ENCODE measurements at places on chromosomes 4 and X.
A peak's percentile ranks its signal among the peaks of the same experiment; 100 is the strongest.

DNA sequence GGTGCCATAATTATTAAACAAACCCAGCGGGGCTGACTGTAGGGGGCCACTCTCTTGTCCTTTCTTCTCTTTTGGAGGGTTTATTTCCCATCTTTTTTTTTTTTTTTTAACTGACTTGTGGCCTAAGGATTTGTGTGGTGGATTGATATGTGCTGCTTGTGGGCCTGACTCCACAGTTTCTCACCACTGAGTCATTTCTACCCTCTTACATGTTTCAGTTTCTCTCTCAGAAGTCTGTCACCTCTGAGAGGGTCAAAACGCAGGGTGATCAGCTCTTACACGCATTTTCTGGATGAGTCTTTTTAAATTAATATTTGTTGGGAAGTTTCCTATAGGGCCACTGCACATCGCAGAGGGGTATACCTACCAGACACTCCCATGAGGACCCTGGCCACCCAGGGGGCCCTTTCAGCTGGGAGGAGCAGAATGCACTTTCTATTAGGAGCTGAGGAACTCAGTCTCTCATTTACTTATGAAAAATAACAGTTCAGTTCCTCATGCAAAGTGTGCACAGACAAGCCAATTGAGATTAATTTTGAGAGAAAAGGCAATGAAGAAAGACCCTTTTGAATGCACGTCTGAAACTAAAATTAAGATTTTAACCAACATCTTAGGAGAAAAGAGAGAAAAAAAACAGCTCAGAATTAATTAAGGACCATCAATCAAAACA is 407.9 kb downstream of the TECRL start:
- no peak for DNase-seq

GRCh38 chr4:92618968-92619367 is 315.2 kb downstream of the GRID2 start:
- DNase-seq = no peak

GRCh38 chr4:47567511-47567910 is 82.4 kb downstream of the ATP10D start:
- no peak for DNase-seq

GRCh38 chr4:183821076-183821853 is 83.8 kb upstream of the STOX2 start:
- no peak for DNase-seq

DNA sequence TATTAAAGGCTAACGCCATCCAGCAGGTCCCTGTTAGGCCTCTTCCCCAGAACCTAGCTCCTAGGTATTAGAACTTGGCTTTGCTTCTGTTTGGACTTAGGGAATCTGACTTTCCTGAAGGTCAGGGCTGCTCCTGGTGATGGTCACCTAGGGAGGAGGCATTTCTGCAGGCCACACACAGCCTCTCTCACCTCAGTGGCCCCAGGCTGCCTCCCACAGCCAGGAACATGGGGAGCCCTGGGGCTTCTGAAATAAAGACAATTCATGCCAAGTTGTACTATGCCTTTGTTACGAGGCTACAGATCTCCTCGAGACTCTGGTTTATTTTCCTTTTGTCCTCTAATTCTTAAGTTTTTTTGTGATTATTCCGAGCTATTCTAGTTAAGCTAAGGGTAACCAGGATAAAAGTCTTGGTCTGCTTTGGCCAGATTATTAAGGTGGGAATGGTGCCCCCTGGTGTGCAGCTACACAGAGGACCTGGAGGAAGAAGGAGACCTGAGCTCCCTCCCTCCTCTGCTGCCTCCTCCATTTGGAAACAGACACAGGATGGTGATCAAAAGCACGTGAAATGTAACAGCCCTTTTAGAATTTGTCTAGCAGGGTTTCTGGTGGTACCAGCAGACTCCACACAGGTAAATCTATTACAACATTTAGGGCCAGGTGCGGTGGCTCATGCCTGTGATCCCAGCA is 131.0 kb downstream of the DCLK2 start:
- peak; percentile 65 for DNase-seq

DNA sequence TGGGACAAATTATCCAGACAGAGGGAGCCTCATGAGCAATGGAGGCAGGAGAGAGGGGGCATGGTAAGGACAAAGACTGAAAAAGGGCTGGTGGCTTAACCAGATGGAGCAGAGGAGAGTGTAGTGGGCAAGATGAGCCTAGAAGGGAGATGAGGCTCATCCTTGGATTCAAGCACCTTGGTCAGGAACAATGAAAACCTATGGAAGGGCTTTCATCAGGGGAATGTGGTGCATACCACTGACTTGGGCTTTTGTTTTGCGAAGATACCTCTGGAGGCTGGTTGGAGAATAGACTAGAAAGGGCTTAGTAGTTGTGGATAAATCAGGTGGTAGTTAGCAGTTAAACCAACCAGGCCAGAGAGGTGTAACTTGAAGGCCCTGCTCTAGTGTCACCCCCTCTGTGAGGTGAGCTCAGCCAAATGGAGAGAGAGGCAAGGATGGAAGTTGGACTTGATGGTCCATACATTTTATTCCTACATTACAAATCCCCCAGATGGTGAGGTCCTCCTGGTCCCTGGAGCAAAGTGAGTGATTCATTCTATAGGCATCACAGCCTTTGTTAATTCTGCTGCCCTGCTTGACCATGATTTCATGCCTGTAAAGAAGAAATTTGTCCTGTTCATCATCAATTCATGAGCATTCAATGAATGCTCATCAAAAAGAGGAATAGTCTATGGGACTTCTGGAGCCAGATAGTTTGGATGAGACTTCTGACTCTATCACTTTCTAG is 264.8 kb upstream of the IGFBP7 start:
- DNase-seq = no peak

GRCh38 chr4:5980436-5981155 is 37.6 kb downstream of the C4orf50 start:
- no peak for DNase-seq

GRCh38 chrX:70139736-70140135 is 6.5 kb downstream of the IGBP1 start:
- DNase-seq = no peak

GRCh38 chr4:159455675-159456237 is 352.9 kb downstream of the RAPGEF2 start:
- peak; percentile 69 for DNase-seq

- no peak for DNase-seq
These were observed 354.5 kb upstream of the BOD1L1 start for GRCh38 chr4:13982010-13982409.

- DNase-seq = no peak
These were observed 91.9 kb downstream of the EGF start for GRCh38 chr4:110004556-110004955.

- DNase-seq = no peak
These were observed 870.2 kb downstream of the ADGRL3 start for GRCh38 chr4:62070291-62070852.

GRCh38 chr4:2402048-2402842 is 16.2 kb downstream of the ZFYVE28 start:
- no peak for DNase-seq

DNA sequence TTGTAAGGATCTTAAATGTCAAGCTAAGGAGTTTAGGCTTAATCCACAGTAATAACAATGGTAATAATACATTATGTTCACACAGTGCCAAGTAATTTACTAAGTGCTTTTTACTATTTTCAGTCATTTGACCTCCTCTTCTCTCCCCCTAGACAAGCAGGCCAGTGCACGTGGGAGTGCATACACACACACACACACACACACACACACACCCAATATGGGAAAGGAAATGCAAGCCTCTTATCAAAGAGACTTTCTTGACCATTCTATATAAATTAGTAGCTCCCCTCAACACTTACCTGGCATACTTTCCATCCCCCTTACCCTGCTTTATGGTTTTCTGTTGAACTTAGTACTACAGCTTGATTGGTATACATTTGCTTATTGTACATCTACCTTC is 3.8 kb upstream of the GPRIN3 start:
- no peak for DNase-seq

DNA sequence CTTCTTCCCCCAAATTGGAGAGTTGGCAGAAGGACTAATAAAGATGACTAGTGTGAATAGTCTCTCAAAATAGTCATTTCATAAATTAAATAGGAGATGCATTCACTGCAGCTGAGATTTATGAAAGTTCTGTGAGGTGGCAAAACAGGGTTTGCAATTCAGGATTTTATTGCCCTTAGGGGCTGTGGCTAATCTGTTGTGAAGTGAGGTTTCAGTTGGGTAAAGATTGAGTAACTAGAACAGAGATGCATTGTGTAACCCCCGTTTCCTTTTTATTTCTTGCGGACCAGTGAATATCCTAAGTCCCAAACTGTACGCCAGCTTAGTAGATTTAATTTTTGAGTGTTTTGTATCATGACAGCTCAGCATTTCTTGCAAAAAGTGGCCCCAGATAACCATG is 16.2 kb upstream of the SCRG1 start:
- no peak for DNase-seq

DNA sequence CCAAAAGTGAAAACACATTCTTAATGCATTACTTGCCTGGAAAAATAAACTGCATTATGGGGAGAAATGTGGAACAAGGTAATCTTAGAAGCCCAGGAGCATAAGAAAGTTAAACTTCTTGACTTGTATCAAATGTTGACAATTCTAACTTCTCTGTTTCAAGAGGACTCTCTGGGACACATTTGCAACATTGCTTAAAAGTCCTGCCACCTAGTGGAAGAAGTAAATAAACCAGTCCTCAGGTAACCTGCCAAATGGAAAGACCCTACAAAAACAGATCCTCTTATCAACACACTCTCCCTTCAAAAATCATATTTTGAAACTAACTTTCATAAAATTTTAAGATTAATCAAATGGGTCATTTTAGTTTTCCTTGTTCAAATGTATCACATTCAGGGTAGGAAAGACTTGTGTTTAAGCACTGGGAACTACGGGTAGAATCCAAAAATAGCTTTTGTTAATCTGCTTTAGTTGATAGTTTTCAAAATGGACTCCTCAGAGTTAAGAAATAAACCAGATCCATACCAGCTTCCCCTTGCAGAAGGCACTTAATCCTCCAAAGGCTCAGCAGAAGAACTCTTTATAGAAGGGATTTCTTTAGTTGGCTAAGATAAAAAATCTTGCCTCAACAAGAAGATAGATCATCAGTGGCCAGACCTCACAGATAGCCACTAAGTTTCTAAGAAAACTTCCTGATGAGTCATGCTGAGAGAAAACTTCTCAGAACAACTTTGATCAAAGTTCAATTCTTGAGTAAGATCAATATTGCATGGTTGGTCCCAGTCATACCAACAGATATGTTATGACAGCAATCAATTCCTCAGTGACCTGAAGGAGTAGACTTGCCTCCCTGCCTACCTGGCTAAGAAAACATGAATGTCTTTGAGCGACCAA is 141.7 kb downstream of the HHIP start:
- DNase-seq = peak; percentile 34

DNA sequence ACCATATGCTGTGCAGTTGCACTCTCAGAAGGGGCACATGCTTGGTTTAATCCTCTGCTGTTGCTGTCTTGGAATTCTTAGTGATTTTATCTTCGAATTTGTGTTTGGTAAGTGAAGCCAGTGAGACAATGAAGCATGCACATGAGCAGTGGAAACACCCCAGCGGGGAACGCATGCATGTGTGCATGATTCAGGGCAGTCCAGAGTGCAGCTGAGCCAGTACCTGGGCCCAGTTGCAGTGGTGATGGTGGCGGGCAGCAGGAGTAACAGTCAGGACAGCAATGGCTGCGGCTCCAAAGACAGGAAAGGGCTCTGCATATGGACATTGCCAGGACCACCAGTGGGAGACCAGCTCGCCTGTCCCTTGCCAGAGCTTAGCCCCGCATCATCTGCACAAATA is 14.3 kb upstream of the TMEM165 start:
- no peak for DNase-seq

GRCh38 chr4:20044502-20044911 is 207.2 kb upstream of the SLIT2 start:
- no peak for DNase-seq

- no peak for DNase-seq
These were observed 136.4 kb downstream of the TRIML1 start for GRCh38 chr4:188275686-188276085.

GRCh38 chrX:154376774-154377173 is 2.3 kb upstream of the EMD start:
- no peak for DNase-seq

- DNase-seq = no peak
These were observed 47.4 kb upstream of the PHOX2B start for GRCh38 chr4:41795796-41796385.
